NCI-H460 (cell line): ENCODE measurements at places on chromosomes 7 and 10.

- no peak for DNase-seq
Measured at GRCh38 chr10:21985541-21985940, 18.0 kb downstream of the DNAJC1 start.

DNA sequence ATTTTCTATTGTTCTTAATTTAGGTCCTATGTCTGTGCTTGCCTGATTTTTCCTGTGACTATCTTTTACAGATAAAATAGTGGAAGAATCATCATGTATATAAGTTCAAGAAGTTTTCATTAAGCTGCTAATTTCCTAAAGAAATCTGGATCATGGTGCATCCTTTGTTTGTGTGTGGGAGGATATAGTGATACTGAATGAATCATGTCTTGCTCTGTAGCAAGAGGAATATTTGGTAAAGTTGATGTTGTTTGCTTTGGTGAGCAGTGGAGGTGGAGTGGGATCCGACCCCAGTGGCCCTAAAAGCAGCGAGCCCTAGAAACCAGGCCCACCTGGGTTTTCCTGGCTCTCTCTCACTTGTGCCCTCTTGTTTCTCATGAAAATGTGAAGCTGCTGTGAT, 83.7 kb downstream of the CCNY start:
- no peak for DNase-seq

DNA sequence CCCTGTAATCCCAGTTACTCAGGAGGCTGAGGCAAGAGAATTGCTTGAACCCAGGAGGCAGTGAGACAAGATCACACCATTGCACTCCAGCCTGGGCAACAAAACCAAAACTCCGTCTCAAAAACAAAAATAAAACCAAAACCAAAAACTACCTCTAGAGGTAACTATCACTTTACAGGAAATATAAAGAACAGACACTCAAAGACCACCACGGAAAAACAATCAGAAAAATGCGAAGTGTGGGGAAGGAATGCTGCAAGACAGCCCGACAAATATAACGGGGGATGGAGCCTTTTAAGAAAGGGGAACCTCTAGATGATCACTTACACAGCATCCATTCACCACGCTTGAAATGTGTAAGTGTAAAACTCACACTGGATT, 4.3 kb downstream of the HNRNPF start:
- DNase-seq, result no peak

DNA sequence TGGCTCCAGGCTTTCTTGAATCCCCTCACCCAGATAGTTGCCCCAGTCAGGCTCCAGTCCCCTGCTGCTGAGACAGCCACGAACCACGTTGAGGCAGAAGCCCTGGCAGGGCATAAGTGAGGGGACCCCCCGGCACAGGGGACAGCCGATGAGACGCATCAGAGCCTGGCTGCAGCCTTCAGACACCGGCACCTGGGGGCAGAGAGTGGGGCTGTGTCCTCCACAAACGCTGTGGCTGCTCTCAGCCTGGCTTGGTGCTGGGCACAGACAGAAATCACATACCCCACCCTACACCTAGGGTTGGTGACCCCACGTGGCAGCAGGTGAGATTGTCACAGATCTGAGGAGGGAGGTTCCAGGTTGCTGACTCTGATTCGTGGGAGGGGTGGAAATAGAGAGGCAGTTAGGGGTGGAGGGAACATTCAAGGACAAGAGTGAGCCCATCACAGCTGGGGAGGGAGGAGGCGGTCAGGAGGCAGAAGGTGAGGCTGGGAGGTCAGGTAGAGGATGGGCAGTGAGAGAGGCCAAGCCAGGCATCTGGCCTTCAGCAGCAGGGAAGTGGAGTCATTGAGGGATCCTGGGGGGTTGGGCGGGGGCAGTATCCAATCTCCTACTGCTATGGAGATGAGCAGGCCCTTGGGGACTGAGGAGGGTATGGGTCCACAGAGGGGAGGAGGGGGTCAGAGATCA, 3.2 kb downstream of the GPC2 start:
- no peak for DNase-seq

- no peak for DNase-seq
Measured at GRCh38 chr10:37789590-37789989, 67.8 kb downstream of the ZNF248 start.

- no peak for DNase-seq
Measured at GRCh38 chr10:114629083-114629823, 28.8 kb downstream of the ABLIM1 start.

- no peak for DNase-seq
Measured at GRCh38 chr7:110850224-110850623, 240.7 kb upstream of the LRRN3 start.

GRCh38 chr10:36141856-36142560, 499.9 kb upstream of the FZD8 start:
- DNase-seq, result no peak

DNA sequence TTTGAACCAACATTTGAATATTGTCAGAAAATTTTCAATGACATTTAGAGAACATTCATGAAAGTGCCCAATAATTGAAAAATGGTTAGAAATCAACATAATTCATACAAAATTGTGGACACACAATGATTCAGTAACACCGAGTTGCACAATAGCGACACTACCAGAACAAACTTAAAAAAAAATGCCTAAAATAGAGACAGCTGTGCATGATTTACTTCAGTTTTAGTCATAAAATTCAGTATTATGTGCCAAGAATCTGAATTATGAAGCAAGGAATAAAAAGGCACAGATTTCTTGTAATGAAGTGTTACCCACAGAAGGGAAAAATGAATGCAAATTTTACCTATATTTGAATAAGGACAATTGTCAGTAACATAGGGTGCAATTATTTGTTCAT, 396.0 kb downstream of the SEMA3D start:
- DNase-seq, result no peak

- no peak for DNase-seq
Measured at GRCh38 chr10:114426476-114426875, 22.2 kb upstream of the AFAP1L2 start.

GRCh38 chr7:154200241-154200640, 148.0 kb downstream of the DPP6 start:
- no peak for DNase-seq

GRCh38 chr7:32915041-32915536, 23.5 kb upstream of the KBTBD2 start:
- no peak for DNase-seq

- no peak for DNase-seq
Measured at GRCh38 chr10:112584276-112584675, 137.3 kb downstream of the VTI1A start.

- DNase-seq, result no peak
Measured at GRCh38 chr10:92076722-92077121, 153.2 kb downstream of the BTAF1 start.

DNA sequence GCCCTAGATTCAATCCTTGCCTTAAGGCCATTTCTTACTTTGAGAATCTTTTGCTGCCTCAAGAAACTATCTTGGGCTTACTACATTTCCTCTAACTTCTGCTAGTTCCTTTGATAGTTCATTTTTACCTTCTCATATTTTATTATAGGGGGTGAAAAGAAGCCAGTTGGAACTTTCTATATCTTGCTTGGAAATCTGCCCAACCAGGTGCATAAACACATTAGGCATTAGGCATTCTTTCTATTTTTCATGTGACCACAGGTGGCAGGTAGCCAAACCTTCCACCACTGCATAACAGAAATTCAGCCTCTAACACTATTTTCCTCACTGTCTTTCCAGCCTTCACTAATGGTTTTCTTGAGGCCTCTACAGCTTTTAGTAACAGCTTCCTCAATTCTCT, 300.0 kb upstream of the SP8 start:
- DNase-seq, result no peak

DNA sequence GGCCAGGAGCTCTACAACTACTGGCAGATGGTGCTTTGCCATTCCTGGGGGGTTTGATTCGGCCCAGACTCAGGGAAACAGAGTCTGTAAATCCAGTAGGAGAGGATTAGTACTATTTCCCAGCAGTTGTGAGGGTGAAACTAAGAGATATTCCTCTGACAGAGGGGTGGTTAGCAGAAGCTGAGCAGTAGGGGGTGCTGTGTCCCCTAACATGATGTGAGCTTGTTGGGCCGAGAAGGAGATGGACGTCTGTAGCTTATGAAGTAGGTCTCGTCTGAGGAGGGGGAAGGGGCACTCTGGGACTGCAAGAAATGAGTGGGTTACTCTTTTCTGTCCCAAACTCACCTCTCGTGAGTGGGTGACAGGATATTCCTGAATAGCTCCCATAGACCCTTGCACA, 179.2 kb upstream of the MBL2 start:
- DNase-seq, result peak; percentile 24

DNA sequence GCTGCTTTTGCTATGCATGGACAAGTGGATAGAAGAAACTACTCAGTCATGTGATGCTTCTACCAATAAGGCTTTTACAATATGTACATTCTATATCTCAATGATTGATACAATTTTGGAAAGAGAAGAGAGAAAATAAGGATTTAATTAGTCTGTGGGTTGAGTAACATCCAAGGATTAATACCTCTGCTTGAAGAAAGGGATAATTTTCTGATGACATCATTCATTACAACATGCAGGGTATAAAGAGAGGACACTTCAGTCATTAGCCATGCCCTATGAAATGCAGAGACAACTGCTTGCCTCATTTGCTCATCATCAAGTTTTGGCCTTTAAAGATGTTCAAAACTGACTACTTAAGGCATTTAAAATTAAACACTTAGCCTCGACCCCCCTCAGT, 237.3 kb downstream of the AHR start:
- no peak for DNase-seq
